Left ventricle myocardium superior (tissue), 1 donor: ENCODE measurements at places on chromosomes 7 and 10.

GRCh38 chr10:12825260-12825849 lies 176.2 kb downstream of the CCDC3 start:
- no peak for DNase-seq

DNA sequence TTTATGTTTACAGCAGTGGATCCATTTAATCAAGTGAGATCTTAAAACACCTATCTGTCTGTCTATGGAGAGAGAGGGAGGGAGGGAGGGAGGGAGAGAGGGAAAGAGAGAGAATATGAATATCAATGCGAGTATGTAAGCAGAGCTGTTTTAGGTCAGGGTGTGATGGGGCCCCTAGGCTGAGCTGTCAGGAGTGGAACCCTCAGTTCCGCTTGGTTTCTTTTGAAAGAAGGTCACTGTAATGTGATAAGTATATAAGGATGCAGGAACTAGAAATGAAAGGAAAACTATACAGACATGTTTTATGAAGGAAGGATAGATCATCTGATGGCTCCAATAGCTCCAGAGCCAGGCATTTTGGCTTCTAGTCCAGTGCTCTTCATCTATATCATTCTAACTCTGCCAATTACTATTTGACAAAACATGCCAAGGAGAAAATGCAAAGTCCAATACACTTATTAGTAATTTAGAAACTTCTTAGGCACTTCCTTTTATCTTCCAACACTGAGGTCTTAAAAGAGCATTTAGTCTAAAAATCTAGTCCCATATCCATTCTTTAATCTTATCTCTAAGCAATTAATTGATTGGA lies 70.3 kb downstream of the NRCAM start:
- no peak for DNase-seq

- DNase-seq = no peak
Observed at GRCh38 chr7:19851504-19851903, 78.1 kb upstream of the TMEM196 start.

DNA sequence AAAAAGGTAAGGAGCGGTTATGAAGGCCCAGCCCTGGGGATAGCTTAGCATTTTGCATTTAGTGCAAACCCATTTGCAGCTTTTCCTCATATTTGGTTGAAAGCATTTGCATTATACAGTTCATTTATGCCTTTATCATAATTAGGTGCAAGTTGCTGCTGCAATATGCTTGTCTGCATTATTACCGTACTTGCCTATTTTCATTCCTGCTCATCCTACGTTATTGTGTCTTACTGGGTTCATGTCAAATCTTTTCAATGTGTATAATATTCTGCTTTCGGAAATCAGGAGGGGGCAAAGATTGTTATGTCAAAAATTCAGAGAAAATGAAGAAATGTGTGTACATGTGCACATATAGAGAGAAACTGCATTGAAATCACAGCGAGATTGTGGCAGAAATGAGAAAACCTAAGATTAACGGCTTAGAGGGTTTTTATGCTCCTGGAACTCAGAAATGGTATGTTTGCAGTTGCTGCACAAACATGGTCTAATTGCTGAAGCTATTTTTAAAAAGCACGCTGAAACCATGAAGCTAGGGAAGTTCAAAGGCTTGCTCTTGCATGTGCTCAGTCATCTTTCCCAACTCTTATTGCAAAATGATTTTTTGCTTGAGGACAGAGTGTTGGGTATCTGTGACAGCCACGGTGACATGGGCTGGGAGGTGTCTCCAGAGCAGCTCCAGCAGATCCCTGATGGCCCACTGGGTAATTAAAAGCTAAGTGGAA lies 613.2 kb downstream of the SDK1 start:
- no peak for DNase-seq

DNA sequence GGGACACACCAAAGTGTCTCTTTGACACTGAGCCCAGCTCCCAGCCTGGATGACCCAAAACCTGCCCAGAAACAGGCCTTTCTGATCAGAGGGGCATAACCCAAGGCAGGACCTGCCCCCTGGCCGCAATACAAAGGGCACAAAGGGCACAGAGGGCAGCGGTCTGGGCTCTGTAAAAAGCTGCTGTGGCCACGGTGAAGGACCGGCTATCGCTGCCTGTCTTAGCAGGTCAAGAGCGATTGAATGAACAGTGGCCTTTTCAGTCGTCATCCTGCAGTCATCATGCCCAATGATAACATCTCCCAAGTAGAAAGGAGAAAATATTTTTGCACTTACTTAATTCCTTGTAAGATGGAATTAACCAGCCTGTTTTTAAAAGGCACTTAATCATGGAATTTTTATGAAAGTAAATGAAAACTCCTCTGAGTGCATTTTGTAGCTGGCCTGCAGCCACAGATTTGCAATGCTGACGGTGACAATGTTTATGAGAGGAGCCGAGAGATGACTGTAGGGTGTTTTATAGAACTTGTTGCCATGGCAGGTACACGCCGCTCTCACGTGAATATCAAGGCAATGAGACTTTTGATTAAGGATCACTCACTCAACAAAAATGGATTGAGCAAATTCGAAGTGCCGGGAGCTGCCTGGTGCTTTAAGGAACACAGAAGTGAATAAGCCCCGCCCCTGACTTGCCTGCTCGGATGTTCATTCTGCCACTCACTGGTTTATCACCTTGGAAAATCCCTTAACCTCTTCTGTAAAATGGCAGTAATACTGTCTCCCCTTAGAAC lies 47.3 kb upstream of the BHLHA15 start:
- no peak for DNase-seq

- DNase-seq = no peak
Observed at GRCh38 chr7:69193061-69193460, 405.2 kb upstream of the AUTS2 start.

DNA sequence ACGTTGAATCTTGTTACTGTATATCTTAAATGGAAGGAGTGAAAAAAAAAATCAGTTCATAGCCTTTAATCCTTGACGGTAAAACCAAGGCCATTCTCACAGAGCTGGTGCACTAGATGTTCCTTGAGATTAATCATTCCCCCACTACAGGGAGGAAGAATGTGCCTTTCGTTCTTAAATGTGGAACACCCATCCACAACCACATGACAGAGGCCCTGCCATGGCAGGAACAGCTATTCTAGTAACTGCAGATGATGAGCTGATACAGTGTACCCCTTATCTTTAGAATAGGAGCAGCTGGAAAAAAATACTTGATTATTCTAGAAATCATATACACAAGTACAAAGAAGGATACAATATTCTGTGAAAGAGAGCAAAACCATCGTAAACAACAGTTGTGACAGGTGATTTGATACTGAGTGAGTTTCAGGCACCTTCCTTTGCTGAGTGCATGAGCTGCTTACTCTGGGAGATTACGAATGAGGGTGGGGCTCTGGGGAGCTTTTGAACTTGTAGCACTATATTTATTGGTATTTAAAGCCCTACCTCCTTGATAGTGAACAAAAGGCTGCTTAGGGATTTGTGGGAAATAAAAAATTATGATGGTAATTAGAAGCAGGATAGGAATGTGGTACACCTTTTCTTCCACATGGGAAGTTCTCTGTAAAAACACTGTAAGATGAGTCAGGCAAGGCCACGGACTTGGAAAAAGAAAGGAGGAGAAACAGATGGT lies 244.4 kb upstream of the SLC26A5 start:
- DNase-seq = no peak

DNA sequence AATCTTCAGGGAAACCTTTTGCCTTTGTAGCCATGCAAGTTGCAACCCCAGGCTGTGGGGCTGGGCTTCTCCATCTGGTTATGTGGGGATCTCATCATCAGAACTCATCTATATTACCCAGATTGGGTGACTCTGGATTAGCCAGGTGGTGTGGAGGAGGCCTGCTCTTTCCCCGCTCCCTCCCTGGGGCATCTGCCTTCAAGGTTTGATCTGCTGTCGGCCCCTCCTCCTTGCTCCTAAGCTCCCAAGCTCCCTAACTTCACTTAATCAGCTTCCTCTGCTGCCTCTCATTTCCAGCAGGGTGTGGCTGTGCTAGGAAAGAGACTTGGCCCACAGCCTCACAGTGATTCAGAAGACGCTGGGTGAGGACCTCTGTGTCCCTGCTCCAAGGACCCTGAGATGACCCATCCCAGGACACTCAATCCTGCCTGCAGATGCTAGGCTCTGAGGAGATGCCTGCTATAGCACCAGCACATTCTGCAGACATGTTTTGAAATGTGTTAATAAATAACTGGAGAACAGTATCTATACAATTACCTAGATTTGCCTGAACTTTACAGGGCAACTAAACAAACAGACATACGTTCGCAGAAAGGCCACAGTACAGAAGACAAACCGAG lies 392.1 kb upstream of the PODXL start:
- peak; percentile 45 for DNase-seq

- DNase-seq = no peak
Observed at GRCh38 chr7:41795276-41795833, 92.5 kb upstream of the INHBA start.

DNA sequence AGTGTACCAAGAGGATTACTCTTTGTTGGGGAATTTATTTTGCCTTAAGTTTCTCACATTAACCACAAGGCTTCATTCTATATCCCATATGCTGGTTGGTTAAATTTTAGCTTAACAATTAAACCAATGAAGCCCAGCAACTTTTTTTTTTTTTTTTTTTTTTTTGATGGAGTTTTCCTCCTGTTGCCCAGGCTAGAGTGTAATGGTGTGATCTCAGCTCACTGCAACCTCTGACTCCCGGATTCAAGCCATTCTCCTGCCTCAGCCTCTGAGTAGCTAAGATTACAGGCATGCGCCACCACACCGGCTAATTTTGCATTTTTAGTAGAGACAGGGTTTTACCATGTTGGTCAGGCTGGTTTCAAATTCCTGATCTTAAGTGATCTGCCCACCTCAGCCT lies 75.0 kb upstream of the MKX start:
- DNase-seq = no peak

GRCh38 chr10:60267802-60268201 lies 121.9 kb downstream of the ANK3 start:
- no peak for DNase-seq

GRCh38 chr10:83248106-83248631 lies 891.1 kb upstream of the GHITM start:
- DNase-seq = no peak

DNA sequence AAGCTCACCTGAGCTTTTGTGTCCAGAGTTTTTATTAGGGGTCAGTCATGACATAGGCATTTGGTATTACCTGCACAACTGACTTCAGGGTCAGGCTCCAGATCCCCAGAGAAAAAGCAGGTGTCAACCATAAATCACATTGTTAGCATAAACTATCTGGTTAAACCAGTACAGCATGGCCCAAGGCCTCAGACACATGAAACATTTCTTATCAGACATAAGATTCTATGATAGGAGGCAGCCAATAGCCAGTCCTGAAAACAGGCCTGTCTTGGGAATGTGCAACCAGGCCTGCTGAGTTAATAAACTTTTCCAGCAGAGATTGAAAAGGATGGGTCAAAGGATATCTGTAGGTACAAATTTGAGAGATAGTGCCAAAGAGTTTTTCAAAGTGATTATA lies 116.1 kb downstream of the TPST1 start:
- DNase-seq = no peak

- no peak for DNase-seq
Observed at GRCh38 chr7:27709137-27710075, 30.6 kb upstream of the TAX1BP1 start.

GRCh38 chr10:101067356-101068083 lies 5.7 kb downstream of the KAZALD1 start:
- peak; percentile 68 for DNase-seq

- no peak for DNase-seq
Observed at GRCh38 chr7:55365205-55365674, at the start of gene LANCL2. TSS of gene LANCL2 (plus strand) at chr7:55365337. CDS start at chr7:55366026, 689 bp downstream.

GRCh38 chr7:136931169-136931867 lies 62.9 kb downstream of the CHRM2 start:
- DNase-seq = no peak

DNA sequence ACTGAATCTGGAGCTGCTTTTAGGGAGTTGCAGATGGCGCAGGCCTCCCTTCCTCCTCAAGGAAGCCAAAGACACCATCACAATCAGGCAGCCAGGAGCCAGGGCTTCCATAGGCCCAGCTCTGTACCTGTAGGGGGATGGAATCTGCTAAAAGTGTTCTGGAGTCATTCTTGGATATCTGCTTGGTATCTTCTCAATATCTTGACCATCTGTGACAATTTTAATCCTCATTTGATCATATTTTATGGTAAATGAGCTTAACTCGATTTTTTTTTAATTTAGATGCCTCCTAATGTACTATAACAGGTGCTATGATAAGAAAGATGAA lies 3.1 kb downstream of the ST7 start:
- DNase-seq = no peak

- no peak for DNase-seq
Observed at GRCh38 chr10:77702166-77702565, 64.6 kb upstream of the KCNMA1 start.

GRCh38 chr10:16884497-16884896 lies 67.3 kb upstream of the RSU1 start:
- DNase-seq = no peak

GRCh38 chr10:34024282-34024681 lies 689.8 kb upstream of the NRP1 start:
- no peak for DNase-seq

DNA sequence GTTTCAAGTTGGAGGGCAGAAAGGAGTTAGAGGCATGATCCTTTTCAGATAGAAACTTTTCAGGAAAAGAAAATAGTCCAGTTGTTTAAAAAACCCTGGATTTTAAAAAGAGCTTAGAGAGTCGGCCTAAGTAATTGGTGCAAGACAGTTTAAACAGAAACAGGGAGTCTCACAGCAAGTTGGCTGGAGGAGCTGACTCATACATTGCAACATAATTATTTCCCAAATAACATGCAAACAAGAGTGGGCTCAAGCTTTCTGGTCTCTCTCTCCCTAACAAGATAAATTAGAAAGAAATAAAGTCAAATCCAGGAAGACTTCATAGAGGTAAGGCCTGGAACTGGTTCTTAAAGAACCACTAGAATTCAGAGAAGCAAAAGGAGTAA lies 100.3 kb upstream of the AGBL3 start:
- no peak for DNase-seq

DNA sequence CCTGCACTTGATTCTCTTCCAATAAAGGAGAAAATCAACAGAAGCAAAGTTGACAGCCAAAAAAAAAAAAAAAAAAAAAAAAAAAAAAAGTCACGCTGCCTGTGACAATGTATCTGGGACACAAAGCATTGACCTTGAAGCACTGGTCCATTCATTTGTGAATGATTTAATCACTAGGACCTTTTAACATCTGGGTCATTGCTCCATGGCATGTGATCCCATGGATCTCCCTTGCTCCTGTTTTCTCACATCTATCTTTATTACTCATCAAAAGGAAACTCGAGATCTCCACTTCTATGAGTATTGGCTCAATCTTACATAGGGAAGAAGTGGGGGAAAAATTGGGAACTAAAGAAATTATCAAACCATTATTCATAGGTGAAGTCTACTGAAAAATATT lies 89.6 kb upstream of the SMIM30 start:
- DNase-seq = no peak

- no peak for DNase-seq
Observed at GRCh38 chr10:33459602-33460001, 125.1 kb upstream of the NRP1 start.

DNA sequence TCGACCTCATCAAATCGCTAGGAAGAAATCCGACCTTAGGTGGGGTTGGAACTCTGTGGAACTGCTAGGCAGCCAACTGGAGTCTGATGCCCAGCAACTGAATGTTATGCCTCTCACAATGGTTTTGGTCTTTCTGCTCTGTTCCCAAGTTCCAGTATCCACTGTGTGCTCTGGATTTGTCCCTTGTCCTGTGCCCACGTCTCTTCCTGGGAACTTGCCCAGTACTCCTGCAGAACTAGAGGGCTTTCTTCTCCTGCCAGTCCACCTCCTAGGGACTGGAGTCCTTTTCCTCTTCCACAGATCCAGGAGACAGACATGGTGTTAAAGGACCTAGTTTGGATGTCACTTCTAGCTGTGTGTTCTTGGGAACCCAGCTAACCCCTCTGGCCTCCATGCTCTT lies 26.6 kb downstream of the PRTFDC1 start:
- DNase-seq = no peak
